ENCODE measurements at places on chromosomes 3 and 15.

DNA sequence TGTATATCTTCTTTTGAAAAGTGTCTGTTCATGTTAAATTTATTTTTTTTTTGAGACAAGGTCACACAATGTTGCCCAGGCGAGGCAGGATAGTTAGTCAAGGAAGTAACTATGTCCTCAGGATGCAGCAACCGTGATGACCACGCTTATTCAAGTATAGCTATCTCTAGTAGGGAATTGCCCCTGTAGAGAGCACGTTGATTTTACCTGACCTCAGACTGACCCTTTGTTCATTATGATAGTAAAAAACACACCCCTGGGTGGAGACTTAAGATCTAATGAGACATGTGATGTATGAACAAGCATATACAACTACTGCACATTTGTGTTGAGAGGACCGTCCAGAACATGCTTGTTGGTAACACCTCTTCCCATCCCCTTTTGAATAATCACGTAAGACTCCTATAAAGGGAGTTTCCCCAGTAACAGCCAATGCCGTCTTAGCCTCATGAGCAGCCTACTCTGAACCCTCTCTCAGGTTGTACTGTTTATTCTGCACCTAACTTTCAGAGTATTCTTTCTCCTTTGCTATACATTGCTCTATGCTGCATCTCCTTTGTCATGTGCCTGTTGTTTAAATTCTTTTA lies 32.9 kb downstream of the ZNF621 start:
- DNase-seq, result no peak

- no peak for DNase-seq
Measured at GRCh38 chr15:28919201-28919635, 33.4 kb downstream of the APBA2 start.

DNA sequence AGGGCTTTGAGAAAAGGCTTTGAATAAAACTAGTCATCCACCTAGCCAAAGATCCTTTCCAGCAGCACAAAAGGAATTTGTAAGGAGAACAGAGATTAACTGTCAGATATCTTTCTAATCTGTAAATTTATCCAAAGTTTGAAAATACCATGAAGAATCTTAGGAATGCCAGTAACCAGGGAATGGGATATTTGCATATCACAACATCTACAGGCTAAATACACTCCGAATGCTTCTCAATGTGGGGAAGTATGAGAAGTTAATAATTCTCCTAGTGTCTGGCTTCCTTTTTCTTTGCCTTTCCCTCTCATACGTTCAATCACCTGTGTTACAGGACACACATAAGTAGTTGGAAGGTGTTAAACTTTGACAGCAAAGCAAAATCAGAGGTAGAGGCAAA lies 7.8 kb downstream of the ANAPC13 start:
- no peak for DNase-seq

DNA sequence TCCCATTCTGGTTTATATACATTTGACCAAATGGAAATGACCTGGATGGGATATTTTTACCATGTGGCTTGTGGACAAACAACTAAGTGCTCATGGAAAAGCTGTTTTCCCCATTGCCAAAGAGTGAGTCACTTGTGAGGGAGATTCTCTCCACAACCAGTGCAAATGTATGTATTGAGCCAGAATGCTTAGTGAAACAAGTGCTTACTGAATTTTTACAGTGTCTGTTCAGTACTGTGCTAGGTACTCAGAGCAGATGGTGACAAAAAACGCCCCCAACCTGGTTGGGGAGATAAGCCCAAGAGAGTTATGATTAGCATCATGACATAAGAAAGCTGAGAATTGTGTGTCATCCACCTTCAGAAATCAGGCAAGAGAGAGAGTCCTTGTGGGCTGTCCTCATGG lies 2.3 kb downstream of the CHP1 start:
- no peak for DNase-seq

GRCh38 chr3:46712191-46713049 lies 5.2 kb downstream of the PRSS50 start:
- no peak for DNase-seq

DNA sequence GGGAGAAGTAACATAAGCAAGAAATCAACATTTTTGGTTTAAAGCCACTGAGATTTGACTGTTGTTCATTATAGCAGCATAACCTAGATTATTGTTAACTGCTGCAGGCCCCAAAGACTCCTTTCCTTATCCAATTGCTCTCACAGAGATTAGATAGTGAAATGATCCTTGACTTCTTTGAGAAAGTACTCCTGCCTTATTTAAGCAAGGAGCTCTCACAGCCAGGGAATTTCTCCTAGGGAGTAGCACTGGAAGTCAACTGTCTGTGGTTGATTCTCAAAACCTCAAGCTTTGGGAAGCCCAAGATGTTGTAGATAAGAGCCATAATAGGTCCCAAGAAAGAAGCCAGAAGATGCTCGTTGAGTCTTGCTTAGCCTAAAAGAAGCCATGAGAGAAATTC lies 151.8 kb upstream of the TSC22D2 start:
- no peak for DNase-seq

GRCh38 chr15:64037966-64038365 lies 8.3 kb downstream of the DAPK2 start:
- DNase-seq, result no peak

DNA sequence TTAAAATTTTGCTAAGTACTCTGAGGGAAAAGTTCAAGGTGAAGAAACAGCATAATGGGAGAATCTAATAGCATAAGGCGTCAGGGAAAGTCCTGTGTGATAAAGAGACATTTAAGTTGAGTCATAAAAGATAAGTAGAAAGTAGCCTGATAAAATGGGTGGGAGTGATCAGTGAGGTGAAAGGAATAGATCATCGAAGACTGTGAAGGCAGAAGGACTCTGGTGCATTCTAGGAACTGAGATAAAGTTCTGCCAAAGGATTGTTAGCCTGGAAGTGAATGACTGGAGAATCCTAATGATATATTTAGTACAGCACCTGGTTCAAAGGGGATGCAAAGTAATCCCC lies 149.9 kb downstream of the CFAP20DC start:
- DNase-seq, result no peak

DNA sequence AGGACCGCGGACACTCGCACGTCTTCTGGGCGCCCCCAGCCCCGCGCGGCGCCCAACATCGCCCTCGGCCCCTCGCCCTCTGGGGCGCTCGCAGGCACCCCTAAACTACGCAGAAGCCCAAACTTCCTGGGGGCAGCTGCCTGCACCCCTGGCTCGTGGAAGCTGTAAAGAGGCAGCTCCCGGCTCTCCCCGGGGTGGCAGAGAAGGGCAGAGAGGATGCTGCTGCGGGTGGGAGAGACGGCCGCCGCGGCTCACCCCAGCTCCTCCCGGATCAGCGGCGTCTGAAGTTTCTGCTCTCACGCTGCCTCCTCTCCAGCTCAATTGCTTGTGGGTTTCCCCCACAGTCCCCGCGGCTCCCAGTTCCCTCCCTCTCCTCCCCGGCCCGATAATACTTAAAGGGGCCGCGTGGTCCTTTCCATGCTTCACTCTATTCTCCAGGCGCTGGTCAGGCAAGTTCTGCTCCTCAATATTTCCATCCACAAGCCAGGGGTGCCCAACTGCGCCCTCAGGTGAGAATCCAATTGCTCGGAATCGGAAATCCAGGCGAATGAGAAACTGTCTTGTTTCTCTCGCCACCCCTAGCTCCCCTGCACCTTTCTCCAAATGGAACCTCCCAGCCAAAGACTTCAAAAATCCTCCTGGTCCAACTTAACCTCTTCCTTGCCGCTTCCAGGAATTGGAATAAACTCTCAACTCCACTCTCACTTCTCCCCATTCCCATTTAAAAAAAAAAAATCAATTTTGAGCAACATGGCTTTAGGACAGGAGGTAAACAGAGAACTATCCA lies 748.5 kb downstream of the ROBO1 start:
- peak; percentile 71 for DNase-seq

DNA sequence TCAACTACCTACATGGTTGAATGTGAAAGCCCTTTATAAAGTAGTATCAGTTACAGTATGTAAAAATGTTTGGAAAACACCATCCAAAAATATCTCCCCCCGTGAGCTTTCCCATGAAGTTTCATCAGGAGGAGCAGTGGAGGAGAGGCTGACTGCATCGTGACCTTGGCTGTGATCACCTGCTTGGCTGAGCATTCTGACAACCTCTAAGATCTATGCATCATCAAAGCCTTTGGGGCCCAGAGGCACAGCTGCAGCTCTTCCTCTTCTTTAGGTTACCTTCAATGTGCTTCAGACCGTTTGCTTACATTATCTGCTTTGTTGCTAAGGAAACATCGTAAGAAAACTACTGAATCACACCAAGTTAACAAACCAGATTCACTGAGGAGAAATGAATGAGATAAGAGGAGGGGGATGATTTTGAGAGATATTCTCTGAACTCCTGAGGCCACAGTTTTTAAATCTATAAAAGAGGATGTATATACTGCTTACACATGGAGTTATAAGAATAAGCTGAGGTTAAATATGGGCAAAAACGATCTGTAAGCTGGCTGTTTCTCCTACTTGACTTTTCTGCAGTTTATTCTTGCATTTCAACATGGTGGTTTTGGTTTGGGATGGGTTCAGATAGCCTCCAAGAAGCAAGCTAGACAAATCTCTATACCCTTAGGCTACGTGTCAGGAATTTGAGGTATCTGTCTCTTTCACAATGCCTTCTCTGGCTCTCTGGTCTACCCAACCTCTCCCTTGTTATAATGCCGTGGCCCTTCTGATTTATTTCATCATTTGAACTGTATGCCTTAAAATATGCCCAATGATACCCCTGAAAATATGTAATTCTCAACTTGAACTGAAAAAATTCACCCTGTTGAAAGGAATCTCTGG lies 4.0 kb downstream of the GCSAM start:
- no peak for DNase-seq

DNA sequence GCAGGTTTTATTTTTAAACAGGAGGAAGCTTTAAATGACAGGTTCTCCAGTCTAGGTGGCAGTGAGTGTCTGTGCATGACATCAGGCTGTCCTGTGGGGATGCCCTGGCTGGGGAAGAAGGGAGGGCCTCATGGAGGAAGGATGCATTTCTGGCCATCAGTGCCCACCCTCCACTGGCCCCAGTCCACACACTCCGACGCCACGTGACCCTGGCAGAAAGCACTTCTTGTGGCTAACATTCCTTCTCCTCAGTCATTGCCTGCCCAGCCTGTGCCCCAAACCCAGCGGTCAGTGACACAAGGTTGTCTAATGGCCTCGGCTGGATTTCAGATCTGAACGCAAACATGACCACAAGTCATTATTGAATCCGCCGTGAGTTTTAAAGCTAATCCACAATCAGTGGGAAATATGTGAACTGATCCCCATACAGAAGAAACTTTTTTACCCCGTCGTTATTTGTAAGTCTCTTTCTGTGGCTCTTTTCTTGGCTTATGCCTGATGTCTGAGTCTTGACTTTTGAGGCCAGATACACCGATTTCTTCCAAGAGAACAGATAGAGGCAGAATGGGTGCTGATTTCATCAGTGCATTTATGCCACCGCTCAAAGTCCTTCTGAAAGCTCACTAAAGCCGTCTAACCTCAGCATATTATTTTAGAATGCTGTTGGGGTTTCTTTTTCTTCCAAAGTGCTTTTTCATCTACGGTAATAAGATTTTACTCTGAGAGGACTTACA lies 17.3 kb upstream of the LRRK1 start:
- no peak for DNase-seq

- no peak for DNase-seq
Measured at GRCh38 chr3:160184655-160185054, 40.6 kb upstream of the C3orf80 start.

GRCh38 chr3:15295506-15295905 lies 36.9 kb downstream of the SH3BP5 start:
- DNase-seq, result no peak

DNA sequence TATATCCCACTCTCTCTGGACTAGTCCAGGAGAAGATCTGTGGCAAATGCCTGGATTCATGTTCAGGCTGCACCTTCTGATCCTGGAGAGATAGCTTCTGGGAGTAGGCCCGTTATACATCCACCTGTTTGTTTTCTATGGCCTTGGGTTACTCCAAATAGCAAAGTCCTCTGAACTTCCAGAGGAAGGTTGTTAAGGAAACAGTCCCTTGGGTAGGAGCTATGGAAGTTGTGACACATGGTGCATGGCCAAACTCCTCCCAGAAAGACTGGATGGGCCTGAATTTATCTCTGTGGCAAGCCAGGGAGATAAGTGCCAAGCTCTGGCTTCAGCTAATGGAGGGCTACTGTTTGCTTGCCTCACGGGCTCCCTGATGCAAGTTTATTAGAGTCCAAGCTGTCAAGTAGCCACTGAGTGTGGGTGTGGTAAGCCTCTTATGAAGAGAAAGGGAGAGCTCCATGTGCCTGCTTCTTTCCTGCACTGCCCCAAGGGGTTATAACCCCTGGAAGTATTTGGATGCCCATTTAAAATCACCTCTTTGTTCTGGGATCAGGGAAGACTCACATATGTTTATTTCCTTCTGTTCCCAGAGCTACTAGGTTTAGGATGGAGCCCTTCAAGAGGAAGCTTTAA lies 328.7 kb upstream of the ATP11B start:
- DNase-seq, result peak; percentile 13

GRCh38 chr15:28889346-28889745 lies 3.6 kb downstream of the APBA2 start:
- DNase-seq, result no peak
